H7 (cell line): ENCODE measurements at places on chromosomes 1 and 21.

GRCh38 chr1:51612447-51612961 lies 4.4 kb upstream of the OSBPL9 start:
- DNase-seq = no peak

- no peak for DNase-seq
These were observed 64.7 kb downstream of the SGIP1 start for GRCh38 chr1:66598670-66599069.

GRCh38 chr1:95548211-95548610 lies 314.2 kb downstream of the RWDD3 start:
- DNase-seq = no peak

- peak; percentile 98 for DNase-seq
These were observed at the start of gene C1orf210 for GRCh38 chr1:43285269-43285990. Gene C1orf210, minus strand, starts transcription at chr1:43285581. Its CDS starts 2,311 bp downstream, at chr1:43283270.

DNA sequence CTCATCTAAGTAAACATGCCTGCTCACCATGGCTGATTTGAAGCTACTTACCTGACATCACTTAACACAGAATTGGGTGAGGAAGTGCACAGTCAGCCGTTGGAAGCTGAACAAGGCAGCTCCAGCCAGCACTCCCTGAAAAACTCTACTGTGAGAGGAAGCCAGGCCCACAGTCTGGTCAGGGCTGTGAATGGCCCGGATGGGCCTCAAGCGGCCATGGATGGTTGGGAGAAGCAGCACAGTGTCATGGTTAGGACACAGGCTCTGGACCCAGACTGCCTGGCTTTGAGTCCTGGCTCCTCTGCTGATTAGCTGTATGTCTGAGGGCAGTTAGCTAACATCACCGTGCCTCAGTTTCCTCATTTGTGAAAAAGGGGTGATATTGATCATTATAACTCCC lies 267.8 kb downstream of the GRIK3 start:
- DNase-seq = no peak

GRCh38 chr1:10698726-10699469 lies 97.5 kb downstream of the CASZ1 start:
- DNase-seq = peak; percentile 63

DNA sequence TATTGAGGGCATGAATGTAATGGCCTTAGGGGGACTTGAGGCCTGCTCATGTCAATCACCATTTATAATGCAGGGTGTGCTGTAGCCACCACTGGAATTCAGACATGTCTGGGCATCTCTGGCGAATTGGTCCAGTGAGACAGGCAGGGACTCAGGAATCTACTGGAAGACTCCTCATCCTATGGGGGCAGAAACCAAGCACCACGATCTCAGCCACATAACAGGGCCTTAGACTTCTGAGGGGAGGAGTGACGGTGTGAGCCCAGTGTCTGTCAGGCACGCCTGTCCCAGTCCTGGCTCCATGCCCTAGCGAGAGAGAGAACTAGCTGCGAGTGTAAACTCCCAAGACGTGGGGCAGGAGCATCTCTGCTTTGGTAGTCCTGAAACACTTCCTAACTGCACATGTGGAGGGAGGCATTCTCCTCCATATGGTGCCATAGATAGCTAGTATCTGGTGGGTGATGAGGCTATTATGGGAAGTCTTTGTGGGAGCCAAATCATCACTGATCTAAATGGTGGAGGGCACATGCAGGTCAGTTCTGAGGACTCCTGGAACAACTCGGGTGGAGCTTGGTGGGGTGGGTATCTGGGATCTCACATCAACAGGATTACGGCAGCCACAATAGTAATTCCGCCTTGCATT lies 29.8 kb upstream of the KIAA0040 start:
- no peak for DNase-seq

- DNase-seq = no peak
These were observed 71.6 kb downstream of the PLXNA2 start for GRCh38 chr1:208172423-208173145.

GRCh38 chr1:34683616-34684015 lies 71.2 kb upstream of the GJB5 start:
- DNase-seq = no peak

DNA sequence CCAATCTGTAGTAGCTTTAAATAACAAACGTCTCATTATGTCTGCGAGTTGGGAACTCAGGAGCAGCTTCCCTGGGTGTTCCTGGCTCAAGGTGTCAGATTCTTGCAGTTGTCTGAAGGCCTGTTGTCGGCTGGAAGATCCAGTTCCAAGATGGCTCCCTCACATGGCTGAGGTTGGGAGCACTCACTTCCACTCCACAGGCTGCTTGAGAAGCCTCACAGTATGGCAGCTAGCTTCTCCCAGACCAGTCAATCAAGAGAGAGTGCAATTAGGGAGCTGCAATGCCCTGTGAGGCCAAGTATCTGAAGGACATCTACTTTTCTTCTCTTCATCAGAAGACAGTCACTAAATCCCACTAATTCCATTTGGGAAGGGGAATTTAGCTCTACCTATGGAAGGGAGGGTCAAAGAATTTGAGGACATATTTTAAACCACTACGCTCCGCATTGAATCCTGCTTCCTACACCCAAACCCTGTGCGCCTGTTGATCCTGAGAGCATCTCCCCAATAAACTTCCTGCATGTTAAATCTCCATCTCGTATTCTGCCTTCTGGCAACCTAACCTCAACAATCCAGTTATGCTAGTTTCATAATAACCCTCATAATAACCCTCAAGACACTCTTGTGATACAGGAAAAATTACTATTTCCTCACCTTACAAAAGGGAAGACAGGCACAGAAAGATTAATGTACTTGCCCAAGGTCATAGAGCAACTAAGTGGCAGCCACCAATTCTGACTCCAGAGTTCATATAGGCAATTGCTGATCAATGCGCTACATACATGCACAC lies 3.6 kb upstream of the VPS26C start:
- DNase-seq = no peak

GRCh38 chr1:165759095-165759494 lies 9.6 kb downstream of the TMCO1 start:
- DNase-seq = no peak

GRCh38 chr21:46116189-46116775 lies 18.4 kb downstream of the COL6A2 start:
- DNase-seq = peak; percentile 57

DNA sequence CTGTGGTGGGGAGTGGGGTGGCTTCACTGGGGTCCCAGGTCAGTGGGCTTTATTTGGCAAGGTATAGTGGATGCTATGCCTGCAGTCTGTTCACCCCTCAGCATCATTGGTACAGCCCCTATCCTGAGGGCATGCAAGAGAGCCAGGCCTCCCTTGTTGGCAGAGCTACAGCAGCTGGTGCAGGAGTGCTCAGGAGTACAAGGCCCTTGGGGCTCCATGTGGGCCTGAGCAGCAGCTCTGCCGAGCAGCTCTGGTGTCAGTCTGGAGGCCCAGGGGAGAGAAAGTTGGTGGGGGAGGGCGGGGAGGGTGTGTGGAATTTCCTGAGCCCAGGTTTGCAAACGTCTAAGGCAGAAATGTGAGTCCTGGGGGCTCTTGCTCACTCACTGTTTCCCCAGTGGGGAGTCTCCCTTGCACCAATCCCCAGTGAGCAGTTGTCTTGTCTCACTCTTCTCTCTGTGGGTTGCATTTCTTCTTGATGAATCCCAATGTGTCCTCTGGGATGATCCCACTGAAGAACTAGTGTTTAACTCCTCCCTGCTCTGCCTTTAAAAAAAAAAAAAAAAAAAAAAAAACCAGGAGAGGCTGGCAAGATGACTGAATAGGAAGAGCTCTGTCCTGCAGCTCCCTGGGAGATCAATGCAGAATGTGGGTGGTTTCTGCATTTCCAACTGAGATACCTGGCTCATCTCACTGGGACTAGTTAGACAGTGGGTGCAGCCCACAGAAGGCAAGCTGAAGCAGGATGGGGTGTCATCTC lies 39.5 kb upstream of the CYP4X1 start:
- DNase-seq = no peak

DNA sequence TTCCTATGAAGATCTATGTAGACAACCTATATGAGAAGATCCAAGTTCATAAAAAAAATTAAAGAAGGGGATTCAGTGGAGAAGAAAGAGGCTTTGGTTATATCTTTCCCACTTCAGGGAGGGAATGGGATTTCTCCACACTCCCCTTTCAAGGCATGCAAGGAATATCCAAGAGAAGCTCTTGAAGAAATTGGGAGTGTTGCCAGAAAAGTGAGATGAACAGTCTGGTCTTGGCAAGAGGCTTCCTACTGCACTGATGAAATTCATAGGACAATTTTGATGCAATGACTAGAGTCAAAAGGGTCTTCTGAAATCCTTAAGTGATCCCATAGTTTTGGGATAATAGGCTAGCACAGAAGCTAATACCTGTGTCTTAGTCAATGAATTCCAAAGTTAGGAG lies 153.0 kb downstream of the KCTD3 start:
- DNase-seq = no peak

- peak; percentile 92 for DNase-seq
These were observed 30.9 kb downstream of the WNT3A start for GRCh38 chr1:228037401-228038386.

- no peak for DNase-seq
These were observed 34.0 kb upstream of the RAP1A start for GRCh38 chr1:111585447-111586086.

GRCh38 chr21:15667010-15667409 lies 62.8 kb upstream of the USP25 start:
- DNase-seq = no peak

DNA sequence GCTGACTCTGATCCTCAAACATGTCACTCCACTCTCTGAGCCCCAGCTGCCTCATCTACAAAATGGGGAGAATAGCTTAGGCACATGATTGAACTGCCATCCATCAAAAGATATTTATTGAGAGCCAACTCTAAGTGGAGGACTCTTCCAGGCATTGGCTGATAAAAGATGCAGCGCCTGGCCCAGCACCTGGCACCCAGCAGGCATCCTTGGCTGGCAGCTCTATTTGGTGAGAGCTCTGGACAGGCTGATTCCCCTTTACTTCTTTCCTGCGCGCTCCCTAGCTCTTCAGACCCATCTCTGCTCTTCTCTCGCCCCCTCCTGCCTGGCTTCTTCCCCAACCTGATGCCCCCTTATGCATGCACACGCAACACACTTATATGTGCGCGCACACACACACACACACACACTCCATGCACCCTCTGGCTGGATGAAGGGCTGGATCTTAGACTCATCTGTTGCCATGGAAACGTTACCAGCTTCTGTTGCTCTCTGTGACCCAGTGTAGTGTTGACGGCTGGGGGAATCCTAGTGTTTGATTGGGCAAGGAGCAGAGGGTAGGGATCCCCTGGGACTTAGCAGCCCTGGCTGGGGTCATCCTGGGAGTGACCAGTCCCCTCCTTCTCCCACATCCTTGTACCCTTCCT lies 49.3 kb downstream of the VWA5B1 start:
- peak; percentile 77 for DNase-seq

- DNase-seq = peak; percentile 99
These were observed 48.0 kb upstream of the SLC19A1 start for GRCh38 chr21:45590246-45590725.

DNA sequence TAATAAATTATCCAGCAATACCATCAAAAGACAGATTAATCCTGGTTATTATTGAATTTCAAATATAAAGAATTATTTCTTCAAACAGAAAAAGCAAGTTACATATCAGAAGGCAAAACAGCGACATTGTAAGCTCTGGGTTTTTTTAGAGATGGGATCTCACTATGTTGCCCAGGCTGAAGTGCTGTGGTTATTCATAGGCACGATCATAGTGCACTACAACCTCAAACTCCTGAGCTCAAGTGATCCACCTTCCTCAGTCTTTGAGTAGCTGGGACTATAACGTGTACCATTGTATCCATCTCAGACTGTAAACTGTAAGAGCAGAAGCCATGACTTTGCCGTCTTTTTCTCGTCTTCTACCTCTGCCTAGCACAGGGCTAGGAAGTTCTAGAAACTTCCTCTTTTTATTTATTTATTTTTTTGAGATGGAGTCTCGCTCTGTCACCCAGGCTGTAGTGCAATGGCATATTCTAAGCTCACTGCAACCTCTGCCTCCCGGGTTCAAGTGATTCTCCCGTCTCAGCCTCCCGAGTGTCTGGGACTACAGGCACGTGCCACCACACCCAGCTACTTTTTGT lies 20.0 kb upstream of the GPX7 start:
- no peak for DNase-seq

DNA sequence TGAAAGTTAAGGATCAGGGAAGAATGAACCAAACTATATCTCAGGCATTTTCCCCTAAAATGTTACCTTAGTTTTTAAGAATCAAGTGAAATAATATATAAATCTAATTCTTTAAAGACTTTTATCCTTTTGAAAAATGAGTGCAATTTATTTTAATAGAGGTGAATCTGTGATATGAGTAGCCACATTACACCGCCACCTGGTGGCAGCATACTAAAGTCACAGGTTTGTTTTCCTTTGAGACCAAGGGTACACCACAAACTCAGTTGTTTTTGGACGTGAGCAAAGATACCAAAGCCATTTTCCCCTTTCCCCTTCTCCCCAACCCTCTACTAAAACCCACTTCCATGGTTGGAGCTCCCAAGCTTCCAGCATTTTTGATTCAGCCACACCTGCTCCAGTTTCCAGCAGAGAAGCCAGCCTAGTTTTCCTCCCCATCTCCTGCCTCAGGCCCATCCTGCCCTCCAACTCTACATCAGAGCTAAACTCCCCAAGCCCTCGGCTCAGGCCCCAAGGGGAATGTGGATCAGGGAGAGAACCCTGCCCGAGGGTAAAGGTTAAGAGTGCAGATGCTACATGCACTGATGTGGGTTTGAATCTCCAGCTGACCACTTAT lies 22.9 kb upstream of the LDLRAP1 start:
- DNase-seq = peak; percentile 76

GRCh38 chr21:29372063-29372802 lies 73.5 kb downstream of the BACH1 start:
- DNase-seq = peak; percentile 36
